ENCODE measurements at places on chromosomes 13 and 19.
A peak's percentile ranks its signal among the peaks of the same experiment; 100 is the strongest.

- DNase-seq, result no peak
Measured at GRCh38 chr19:17841371-17841809, 6.4 kb downstream of the JAK3 start.

GRCh38 chr13:52811841-52812240, 36.6 kb downstream of the PCDH8 start:
- no peak for DNase-seq

DNA sequence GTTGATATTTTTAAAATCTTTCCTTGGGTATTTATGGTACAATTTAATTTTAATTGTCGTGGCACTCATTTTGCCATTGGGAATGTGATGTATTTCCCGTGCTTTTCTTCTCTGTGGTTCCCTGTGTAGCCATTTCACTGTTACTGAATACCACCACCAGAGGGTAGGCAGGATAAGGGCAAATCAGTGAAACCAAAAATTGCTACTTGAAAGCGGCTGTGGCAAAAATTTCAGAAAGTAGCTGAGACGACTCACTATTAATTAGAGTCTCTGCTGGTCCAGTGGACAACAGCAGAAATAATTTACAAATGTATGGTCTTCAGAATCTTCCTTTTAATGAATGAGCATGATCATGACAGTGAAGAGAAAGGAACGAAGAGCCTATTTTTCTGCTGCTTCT, 34.4 kb upstream of the MIR17HG start:
- DNase-seq, result peak; percentile 48

- no peak for DNase-seq
Measured at GRCh38 chr19:1730157-1730556, 23.1 kb upstream of the ONECUT3 start.

- DNase-seq, result no peak
Measured at GRCh38 chr19:30061223-30062064, 119.4 kb downstream of the URI1 start.

DNA sequence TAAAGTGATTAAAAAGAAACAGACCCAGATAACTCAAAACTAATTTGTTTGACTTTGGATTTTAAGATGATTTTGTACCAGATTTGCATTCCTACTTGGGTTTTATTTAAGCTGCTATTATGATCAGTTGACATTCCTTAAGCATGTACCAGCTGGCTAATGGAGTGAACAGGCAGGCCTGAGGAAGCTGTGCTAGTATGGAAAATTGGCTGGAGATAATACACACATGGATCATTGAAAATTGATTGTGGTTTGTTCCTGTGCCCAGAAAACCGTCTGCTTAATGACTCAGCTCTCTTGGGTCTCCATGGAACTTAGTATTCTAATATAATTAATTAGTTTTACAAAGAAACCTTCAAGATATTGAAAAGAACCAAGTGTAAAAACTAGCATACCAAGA, 22.6 kb downstream of the POLR1D start:
- no peak for DNase-seq

DNA sequence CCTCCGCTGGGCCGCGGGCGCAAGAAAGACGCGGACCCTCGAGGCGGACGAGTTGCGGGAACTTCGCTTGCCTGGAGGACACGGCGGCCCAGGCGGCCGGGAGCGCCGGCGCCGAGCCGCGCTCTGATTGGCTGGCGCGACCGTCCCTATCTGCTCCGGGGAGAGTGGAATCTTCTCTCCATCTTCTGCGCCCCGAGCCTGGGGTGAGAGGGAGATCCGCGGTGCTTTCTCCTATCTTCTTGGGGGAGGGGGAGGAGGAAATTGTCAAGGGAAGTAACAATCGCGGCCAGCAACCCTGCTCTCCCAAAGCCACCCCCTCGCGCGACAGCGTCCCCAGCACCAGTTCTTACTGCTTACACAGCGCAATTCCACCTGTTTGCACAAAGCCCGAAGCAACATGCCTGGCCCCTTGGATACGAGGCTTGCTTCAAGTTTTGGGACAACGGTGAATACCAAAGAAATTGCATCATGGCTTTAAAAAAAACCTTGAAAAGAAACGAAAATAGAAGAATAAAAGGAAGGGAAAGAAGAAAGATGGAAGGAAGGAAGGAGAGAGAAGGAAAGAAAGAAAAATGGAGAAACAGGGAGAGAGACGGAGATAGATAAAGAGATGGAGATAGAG, 4.8 kb downstream of the SOX21 start:
- no peak for DNase-seq

DNA sequence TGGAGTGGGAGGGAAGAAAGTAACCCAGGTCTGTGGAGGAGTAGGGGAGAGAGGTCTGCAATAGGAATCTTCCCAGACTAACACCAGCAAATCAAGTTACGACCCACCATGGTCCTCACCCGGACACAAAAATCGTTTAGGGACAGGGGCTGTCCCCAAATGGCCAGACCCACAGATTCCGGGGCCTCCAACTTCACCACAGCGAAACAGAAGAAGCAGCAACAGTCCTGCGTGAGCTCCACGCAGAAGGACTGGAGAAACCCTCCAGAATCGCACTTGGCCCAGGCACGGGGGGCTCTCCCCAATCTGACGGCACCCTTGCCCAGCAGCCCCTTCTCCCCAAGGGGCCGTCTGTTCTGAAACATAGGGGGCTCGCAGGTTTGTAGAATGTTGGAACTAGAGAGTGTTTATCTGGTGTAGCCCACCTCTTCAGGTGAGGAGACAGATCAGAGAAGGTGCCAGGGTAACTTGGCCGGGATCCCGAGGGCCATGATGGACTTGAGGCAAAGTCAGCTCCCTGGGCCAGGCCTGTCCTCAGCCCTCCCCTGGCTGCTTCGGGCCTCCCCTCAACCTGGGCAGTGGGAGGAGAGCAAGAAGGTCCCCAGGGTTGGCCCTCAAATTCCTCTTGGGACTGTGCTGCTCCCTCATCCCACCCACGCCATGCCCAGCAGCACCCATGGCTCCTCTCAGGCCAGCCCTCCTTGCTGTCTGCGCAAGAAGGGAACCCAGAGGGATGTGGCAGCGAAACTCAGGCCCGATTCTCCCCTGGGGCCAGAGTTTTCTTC, 82.5 kb upstream of the GPR183 start:
- no peak for DNase-seq

- no peak for DNase-seq
Measured at GRCh38 chr13:98216135-98216565, 39.1 kb upstream of the RNF113B start.

DNA sequence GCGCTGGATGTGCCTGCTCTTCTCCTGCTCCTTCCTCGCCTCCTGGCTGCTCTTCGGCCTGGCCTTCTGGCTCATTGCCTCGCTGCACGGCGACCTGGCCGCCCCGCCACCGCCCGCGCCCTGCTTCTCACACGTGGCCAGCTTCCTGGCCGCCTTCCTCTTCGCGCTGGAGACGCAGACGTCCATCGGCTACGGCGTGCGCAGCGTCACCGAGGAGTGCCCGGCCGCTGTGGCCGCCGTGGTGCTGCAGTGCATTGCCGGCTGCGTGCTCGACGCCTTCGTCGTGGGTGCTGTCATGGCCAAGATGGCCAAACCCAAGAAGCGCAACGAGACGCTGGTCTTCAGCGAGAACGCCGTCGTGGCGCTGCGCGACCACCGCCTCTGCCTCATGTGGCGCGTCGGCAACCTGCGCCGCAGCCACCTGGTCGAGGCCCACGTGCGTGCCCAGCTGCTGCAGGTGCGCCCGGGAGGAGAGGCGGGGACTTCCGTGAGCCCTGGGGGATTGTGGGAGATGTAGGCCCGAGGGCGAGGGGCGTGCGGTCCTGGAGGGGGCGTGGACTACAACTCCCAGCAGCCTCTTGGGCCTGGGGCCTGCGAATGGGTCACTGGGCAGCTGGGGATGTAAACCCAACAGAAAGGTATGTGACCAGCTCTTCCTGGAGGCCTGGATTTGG, 6.7 kb downstream of the KCNJ14 start:
- DNase-seq, result peak; percentile 40

DNA sequence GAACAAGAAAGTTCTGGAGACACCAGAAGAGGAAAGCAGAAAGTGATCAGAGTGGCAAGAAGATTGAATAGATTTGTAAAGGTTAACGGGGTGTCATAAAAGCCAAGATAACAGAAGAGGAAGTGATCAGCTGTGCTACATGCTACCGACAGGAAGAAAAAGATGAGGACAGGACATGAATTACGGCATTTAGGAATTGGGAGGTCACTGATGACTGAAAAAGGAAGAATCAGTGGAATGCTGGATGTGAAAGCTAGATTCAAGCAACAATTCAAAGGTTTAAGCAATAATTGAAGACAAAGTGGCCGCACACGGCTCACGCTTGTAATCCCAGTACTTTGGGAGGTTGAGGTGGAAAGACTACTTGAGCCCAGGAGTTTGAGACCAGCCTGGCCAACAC, 15.1 kb downstream of the ZNF160 start:
- DNase-seq, result no peak

GRCh38 chr19:46404753-46405468, 8.5 kb downstream of the CCDC8 start:
- DNase-seq, result no peak

GRCh38 chr19:664913-665443, 2.0 kb upstream of the RNF126 start:
- DNase-seq, result peak; percentile 87

GRCh38 chr19:34508540-34508939, 27.0 kb downstream of the WTIP start:
- DNase-seq, result no peak

- peak; percentile 47 for DNase-seq
Measured at GRCh38 chr19:47157431-47158321, 27.0 kb downstream of the SAE1 start.

DNA sequence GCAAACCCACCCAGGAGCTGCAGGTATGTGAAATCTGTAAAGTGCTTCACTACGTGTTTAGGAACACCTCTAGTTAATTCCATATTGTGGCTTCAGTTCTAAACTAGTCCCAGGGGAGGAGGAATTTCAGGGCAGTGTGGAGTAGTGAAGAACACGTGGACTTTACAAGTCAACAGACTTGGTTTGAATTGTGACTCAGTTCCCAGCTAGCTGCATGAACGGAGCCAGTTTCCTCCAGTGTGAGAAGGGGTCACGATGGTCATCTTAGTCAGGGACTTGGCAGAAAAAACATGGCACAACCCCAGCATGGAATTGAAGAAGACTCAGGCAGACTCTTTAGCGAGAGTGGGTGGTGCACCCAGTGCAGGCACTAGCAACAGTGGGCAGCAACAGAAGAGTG, 175.7 kb upstream of the UBL3 start:
- no peak for DNase-seq

- DNase-seq, result peak; percentile 93
Measured at GRCh38 chr13:97975848-97976609, 22.6 kb downstream of the IPO5 start.

GRCh38 chr13:20882206-20882605, 20.3 kb downstream of the XPO4 start:
- DNase-seq, result no peak

- DNase-seq, result no peak
Measured at GRCh38 chr19:29952646-29953045, 10.6 kb downstream of the URI1 start.

GRCh38 chr13:105960326-105960725, 575.1 kb downstream of the EFNB2 start:
- no peak for DNase-seq

GRCh38 chr19:10828981-10829821, 6.8 kb downstream of the TMED1 start:
- DNase-seq, result no peak

- DNase-seq, result no peak
Measured at GRCh38 chr19:19550485-19550929, 12.4 kb downstream of the CILP2 start.

DNA sequence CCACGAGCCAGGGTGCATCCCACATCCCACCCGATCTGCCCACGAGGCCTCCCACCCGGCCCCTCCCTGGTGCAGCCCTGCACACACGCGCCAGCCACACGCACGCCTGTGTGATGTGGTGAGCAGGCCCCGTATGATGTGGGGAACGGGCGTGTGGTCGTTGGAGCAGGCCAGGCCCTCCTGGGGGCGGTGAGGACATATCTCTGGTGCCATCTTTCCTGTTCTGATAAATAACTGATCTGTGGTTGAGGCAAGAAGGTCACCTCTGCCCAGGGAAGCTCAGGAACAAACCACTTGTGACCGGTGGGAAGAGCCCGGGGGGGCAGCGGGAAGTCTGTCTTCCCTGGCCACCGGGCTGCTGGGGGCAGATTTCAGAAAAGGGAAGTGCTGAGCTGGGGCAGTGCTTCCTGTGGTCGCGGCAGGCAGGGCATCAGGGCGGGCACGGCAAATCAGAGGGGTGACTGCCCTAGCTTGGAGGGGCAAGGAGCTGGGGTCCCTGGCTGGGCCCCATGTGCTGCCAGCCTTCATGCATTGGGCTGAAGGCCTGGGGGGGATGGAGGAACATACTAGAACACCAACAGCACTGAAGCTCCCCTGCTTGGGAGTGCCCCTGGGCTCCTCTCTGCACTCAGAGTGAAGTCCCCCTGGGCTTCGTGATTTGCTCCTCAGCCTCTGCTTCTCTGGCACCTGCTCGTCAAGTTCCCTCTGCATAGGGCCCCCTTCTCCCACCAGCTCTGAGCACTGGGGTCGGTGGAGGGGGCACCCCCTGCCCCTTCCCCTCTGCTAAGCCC, 35.2 kb upstream of the SLC7A10 start:
- DNase-seq, result no peak

GRCh38 chr19:6465006-6465405, 935 bp downstream of the CRB3 start:
- DNase-seq, result no peak

DNA sequence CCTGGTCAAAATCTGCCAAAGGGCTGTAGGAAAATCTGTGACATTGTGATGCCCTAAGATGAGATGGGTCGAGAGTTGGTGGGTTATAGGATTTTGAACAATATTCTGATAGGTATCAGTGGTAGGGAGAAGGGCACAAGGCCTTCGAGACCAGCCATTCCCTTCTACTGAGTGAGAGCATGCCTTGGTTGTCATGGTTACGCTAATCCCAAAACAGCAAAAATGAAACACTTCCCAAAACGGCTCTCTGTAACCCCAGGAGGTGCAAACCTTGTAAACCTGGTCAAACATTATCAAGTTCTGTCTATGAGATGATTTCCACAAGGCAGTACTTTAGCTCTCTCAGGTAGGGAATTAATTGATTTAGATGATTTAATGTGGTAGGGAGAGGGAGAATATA, 158.7 kb upstream of the RNF113B start:
- DNase-seq, result no peak

GRCh38 chr13:92463134-92463533, 763.5 kb upstream of the GPC6 start:
- no peak for DNase-seq

GRCh38 chr19:5138606-5139582, 170.0 kb downstream of the KDM4B start:
- DNase-seq, result peak; percentile 91

All from activated CD4-positive, alpha-beta T cell treated with anti-CD3 and anti-CD28 coated beads, Interleukin-2, Interleukin-6, amounts not matched to agents 100 ng/mL and 50 ng/mL, durations not matched to agents 16 hours and 8 hours (primary cell).